Renal pelvis (tissue), 12 donors: ENCODE measurements at places on chromosomes 12 and 14.

DNA sequence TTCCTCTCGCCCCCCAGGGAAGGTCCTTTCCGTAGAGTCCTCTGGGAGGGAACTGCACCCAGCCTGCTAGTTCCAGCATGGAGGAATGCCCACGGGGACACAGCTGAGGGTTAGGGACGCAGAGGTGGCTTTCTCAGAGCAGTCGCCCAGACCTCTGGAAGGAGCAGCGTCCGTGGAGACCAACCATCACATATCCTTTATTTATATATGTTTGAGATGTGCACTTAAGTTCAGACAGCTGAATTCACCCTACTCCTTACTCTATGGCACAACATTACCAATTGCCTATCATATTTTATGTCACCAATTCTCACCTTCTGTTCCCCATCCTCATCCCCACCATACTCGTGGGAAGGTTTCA lies 305.6 kb upstream of the DIO3 start:
- DNase-seq: no peak

- peak; percentile 33 for DNase-seq
Measured at GRCh38 chr14:101731187-101732080, 30.1 kb upstream of the PPP2R5C start.

DNA sequence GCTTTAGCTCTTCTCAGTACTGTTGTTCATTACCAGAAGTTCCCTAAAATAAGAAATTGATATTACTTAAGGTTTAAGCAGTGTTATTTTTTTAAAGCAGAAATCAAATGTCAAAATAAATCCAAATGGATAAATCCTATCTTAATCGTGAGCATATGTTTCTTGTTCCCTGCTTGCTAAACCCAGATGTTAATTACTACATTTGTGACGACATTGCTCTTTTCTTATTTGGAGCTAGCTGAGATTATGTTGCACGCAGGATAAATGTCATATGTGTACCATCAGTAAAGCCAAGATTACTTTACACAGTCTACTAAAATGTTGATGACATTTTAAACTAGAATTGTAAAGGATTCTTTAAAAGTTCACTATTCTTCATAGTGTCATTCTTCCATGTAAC lies 157.5 kb downstream of the PLCZ1 start:
- no peak for DNase-seq

DNA sequence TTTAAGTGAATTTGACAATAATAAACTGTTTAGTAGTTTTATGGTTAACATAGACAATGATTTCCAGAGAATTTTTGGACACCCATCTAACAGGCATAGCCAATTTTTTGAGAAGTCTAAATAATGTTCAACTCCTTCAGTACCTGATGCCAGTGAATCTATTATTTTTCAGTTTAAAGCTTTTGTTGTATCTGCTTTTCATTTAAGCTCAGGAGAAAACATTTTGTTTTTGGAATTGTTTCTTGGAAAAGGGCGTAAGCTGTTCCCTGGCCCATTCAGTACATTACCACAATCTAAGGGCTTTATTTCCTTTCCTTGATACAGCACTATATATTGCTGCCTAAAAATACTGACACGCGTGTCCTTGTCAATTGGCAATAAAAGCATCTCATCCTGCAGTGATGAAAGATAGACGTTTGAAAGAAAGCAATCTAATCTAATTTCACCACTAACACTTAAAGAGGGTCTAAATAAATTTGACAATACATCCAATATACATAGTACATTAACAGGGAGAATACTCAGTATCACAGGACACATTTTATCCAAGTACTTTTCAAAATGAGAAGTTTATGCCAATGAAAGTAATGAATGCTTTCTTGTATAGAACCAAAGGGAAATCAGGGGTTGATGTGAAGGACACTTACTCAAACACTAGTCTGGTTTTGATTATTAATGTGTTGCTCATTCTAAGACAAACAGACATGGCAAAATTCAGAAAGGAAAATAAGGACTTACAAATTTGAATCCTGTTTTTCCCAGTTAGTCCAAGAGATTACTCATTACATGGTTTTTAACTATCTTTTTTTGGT lies 104.2 kb upstream of the LGR5 start:
- no peak for DNase-seq

DNA sequence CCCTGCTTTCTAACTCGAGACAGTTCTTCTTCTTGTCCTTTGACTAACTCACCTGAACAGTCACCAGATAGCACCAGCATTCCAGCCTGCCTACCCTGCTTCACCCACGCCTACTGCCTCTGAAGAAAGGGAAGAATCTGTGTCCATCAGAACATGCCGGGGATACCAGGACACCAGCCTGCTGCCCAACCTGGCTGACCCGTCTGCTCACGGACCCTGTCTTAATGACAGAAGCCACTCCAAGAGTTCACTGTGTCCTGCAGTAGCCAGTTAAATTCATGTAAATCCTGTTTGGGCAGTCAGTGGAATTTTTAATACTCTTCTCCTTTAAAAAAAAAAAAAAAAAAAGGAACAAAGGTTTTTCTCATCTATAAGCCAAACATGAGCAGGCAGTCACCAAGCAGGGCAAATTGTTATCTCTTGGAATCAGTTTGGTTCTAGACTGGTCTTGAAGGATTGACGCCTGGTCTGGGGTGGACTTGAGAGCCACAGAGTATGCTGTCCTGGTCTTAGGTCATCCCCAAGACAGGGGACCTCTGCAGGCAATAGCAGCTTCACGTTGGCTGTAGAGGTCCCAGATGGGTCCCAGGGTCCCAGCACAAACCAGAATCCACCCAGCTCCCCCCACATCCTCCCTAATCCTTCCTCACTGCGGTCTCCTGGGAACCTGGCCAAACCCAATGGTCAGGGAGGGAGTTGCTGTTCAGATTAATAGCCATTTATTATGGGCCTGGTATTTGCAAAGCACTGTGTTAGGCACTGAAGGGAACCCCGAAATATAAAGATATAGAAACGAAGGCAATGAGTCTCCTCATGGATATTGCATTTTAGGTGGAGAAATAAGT lies 181.1 kb upstream of the HIF1A start:
- DNase-seq: no peak

- DNase-seq: no peak
Measured at GRCh38 chr12:94122591-94122990, 25.8 kb upstream of the PLXNC1 start.

DNA sequence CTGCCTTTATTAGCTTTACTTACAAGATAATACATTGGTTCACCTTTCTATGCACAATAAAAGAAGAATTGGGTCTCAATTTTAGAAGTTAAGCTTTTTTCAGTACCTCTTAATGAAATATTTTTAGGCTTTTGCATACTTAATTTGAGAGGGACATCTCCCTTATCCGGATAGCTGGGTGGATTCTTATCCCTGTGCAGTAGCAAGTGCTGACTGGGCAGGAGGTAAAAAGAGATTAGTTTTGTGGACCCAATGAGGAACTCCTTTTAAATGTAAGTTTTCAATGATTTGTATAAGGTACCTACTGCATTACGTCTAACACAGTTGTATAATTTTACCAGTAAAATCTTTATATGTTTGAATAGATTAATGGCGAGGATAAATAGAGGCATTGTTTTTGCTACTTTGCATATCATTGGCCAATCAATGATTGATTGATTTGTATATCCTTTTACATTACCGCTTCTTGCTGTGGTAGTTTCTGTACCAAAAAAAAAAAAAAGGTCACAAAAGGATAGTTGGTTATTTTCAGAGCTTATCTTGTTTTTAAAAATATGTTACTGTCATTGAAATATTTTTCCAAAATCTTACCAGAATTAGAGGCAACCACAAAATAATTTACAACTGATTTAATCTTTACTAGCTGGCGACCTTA lies 2.2 kb downstream of the CPSF6 start:
- no peak for DNase-seq

GRCh38 chr12:1553987-1554982 lies 40.1 kb downstream of the FBXL14 start:
- DNase-seq: no peak

- DNase-seq: no peak
Measured at GRCh38 chr14:39912192-39913100, 480.2 kb upstream of the FBXO33 start.

DNA sequence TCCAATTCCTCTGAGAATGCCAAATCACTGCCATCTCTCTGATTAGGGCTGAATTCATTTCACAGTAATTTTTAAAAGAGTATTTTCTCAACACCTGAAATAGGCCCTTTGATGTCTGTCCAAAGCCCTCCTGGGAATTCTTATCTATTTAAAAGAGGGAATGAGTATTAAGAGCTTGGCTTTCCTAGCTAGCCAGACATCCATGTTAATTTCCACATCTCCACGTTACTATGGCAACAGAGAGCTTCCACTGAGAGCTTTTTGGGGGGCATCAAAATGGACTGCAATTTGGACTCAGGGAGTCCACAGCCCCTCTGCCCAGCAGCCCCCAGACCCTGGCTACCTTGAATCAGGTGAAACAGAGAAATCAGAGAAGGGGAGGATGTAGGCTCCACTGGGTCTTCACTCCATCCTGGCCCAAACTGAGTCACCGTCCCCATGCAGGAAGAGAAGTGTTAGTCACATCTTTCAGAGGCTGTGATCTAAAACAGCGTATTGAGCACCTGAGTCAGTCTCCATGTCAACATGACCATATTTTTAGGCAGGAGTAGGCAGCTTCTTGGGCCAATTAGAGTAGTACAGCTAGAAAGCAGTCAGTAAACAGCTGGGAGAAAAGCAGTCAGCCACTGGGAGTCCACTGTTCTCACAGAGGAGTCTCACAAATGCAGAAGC lies 7.0 kb upstream of the FICD start:
- no peak for DNase-seq

- peak; percentile 48 for DNase-seq
Measured at GRCh38 chr14:58151133-58152013, 640 bp downstream of the ARMH4 start.

DNA sequence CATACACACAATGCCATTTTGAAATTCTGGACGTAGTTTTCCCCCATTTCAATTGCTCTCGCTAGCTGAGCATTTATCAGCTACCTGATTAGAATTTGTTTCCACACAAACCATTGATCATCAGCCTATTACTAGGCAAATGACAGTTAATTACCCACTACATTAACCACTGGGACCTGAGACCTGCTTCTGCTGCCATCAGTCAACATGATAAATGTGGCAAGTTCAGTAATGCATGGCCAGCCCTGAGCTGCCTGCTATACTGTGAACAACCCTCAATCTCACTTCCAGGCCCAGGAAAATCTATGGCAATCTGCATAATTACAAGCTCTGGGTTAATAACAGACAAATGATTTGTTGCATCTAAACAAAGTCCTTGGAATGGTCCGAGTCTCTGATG lies 43.5 kb downstream of the LMO3 start:
- peak; percentile 29 for DNase-seq

GRCh38 chr12:49420556-49420955 lies 53.3 kb downstream of the SPATS2 start:
- DNase-seq: no peak

DNA sequence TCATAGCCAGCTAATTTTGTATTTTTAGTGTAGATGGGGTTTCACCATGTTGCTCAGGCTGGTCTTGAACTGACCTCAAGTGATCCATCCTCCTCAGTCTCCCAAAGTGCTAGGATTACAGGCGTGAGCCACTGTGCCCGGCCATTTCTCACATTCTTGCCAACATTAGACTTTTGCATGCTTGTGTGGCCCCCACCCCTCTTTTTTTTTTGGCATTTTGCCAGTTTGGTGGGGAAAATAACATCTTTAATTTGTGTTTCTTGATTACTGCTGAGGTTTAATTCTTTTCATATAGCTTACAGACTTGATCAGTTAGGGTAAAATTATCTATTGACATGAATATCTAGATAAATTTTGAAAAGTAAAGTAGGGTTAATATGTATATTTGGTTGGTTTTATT lies 3.8 kb downstream of the CCT2 start:
- no peak for DNase-seq

DNA sequence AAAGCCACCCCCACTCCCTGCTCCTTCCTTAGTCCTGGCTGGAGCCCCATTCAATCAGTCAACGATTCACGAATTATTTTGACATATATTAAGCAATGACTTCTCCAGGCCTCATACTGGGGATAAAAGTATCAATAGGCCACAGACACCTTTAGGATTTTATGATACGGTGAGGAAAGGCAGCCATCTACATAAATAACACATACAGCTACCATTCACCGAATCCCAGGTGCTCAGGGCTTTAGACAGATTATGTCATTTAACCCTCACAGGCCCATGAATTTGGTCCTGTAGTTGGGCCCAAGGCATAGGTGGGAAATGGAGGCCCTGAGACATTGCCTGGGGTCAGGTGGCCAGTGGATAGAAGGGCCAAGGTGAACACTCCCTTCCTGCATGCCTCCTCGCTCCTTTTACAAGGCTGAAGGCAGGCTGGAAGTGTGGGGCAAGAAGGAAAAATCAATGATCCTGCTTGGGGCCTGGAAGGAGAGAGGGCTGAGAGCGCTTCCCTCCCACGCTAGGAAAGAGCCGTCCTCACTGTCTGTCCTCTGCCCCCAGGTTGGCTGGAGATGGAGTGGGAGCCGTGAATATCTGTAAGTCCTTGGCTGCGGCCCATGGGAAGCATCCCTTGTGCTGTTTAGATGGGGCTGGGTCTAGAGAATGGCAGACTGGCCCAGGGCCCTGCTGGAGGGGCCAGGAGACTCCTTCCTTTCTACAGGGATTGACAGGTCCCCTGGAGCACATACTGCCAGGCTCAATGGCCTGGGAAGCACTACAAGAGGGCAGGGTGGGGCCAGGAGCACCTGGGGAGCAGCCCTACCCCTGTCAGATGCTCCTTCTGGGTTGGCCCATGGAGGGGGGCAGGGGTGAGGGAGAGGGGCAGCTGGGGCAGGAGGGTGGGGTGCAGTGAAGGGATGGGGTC lies 14.8 kb downstream of the KRT7 start:
- DNase-seq: no peak

GRCh38 chr12:80712866-80713265 lies 3.8 kb upstream of the MYF5 start:
- no peak for DNase-seq

- peak; percentile 70 for DNase-seq
Measured at GRCh38 chr12:14554281-14555007, 13.2 kb downstream of the PLBD1 start.

DNA sequence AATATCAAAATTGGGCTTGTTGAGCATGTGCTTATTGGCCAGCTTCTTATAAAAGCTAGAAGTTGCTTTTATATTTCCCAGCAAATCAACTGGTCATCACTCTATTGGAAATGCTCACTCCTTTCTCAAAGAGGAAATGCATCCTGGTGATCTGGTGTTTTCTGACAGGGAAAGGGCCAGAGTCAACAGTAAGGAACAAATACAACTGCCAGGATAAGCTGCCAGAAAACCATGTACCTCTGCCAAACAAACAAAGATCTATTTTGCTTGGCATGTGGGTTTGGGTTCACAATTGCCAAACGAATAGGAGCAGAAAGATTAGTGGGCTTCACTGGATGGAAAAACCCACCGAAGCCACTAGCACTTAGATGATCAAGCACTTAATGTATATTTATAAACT lies 126.9 kb upstream of the PDZRN4 start:
- DNase-seq: no peak

DNA sequence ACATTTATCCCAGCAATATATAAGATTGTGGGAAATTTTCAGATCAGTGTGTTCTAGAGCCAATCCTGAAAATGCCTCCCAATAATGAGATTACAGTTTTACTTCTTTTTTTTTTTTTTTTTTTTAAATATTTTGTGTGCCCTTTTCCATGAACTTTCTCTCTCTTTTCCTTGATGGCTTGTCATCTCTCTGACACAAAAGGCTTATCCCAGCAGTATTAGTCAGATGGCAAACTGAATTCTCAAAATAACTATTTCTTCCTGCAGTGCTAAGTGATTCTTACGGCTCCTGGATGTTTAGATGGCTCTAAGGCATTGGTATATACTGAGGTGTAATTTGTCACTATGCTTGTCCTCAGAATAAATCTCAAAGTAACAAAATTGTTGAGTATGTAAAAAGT lies 86.7 kb downstream of the LRP6 start:
- DNase-seq: no peak

- DNase-seq: no peak
Measured at GRCh38 chr12:39831587-39832315, 212.1 kb upstream of the ABCD2 start.
